Stimulated activated CD8-positive, alpha-beta memory T cell treated with anti-CD3 and anti-CD28 coated beads, Interleukin-15, amount 100 ng/mL, for 1 hour (primary cell): ENCODE measurements at places on chromosomes 2 and 18.

DNA sequence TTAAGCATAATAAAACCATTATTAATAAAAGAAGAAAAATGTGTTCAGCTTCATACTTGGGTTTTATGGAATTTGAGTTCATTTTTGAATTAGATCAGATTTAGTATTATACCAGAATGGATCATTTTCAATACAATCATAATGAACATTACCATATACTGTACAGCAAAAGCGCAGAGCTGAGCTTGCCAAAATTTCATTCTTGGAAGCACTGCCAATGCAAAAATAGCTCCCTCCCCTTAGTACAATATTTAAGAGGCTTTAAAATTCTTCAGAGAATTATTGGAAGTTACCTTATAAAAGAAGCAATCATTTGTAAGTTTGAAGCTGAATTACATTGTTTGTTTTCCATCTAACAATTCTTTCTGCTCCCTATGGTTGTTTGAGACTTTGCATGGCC lies 938.1 kb upstream of the SLC39A10 start:
- DNase-seq = no peak

GRCh38 chr2:119488245-119489214 lies 35.8 kb downstream of the SCTR start:
- DNase-seq = no peak

- DNase-seq = no peak
These were observed 156.3 kb downstream of the LAMA1 start for GRCh38 chr18:6961331-6961730.

- no peak for DNase-seq
These were observed 194.8 kb downstream of the TFCP2L1 start for GRCh38 chr2:121090088-121090715.

GRCh38 chr2:523698-524270 lies 153.4 kb downstream of the TMEM18 start:
- no peak for DNase-seq

DNA sequence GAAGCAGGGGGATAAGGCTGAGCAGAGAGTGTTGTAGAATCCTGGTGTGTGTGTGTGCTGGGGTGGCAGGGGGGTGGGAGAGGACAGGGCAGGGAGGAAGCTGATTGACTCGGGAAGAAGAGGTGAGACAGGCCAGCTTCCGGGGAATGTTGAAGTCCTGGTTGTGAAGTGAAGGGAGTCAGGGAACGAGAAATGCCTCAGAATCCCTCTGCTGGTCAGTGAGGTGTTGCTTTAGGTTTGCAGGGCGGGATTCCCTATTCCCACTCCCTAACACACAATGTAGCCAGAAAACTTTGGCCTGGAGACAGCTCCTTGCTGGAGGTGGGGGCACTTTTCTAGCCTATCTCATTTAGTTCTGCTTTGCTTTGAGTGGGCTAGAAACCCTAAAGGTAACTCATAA lies 265.1 kb downstream of the HAUS1 start:
- no peak for DNase-seq

DNA sequence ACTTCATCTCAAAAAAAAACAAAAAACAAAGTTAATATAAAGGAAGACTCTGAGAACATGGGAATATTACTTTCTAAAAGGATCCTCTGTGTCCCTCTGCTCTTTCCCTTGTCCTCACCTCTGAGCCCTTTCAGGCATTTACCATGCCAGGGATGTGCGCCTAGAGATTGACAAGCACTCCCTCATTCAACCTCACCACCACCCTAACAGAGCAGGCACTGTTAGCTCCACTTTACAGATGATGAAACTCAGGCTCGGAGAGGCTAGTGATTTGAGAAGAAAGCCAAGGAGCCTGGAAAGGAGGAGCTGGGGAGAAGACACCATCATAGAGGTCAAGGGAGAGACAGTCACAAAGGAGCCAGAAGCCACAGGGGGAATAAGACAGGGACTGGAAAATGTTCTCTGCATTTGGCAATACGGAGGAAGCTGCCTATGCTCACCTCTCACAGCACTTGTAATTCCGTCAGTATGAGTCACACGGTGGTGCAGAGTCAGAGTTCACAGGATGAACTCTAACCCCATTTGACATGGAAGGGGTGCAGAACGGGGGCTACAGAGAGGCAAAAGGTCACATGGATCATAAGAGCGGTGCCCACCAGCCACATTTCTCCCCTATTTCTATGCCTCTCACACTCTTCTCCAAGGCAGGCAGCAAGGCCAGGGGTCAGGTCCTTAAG lies 101.8 kb upstream of the NFU1 start:
- no peak for DNase-seq

DNA sequence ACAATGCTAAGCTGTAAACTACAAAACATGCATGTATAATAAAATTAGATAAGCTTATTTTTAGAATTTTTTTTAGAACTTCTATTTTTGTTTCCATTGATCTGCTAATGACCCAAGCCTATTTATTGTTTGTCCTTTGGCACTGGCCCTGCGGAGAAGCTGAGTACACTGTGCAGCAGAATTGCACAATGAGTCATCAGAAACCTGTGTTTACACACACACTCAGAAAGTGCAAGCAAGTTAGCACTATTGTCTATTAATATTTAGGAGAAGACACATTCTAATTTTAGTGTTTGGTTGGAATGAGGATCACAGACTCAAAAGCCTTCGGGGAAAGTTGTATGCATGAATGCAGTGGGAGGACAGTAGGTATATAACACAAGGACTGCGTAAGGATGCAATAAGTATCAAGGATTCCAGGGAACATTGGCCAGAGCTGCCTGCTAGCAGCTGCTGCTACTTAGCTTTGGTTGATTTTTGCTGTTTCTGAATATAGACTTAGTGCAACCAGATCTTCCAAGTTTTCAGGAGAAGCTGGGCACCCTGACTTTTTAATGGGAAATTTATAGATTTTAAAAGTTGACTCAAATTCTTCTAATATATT lies 128.2 kb downstream of the KCNH7 start:
- DNase-seq = no peak

GRCh38 chr2:128502200-128502599 lies 183.5 kb upstream of the HS6ST1 start:
- no peak for DNase-seq

DNA sequence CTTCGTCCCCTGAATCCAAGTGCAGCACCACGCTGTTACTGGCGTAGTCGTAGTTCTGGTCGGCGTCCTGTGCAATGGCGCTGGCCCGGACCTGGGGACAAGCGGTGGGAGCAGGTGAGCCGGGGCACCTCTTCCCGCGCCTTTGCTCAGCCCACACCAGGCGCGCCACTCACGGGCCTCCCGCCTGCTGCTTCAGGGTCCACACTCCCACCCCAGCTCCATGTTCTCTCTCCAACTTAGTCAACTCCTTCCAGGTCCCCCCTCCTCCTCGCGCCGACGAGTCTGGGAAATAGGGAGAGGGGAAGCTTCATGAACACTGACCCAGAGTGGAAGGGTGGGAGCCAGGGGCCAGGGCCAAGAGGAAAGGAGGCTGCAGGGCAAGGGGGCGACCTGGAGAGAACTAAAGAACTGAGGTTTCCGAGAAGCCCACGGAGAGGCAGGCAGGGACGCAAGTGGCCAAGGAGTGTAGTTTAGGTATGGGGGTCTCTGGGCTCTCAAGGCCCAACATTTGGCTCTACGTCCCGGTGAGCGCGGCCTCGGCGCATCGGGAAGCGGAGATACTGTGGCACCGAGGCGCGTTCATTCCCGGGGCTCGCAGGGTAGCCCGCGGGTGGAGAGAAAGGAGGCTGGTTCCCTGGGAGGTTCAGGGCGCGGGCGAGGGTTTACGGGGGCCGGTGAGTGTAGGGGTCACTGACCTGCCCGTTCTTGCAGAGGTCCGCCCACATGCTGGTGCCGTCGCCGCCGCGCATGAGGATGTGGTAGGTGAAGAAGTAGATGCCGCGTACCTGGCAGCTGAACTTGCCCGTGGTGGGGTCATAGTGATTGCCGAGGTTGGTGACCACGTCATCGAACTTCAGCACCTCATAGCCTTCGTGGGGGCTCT lies 1.4 kb downstream of the C1QL2 start:
- DNase-seq = no peak

- DNase-seq = no peak
These were observed 139.4 kb upstream of the SIX3 start for GRCh38 chr2:44801841-44802776.

DNA sequence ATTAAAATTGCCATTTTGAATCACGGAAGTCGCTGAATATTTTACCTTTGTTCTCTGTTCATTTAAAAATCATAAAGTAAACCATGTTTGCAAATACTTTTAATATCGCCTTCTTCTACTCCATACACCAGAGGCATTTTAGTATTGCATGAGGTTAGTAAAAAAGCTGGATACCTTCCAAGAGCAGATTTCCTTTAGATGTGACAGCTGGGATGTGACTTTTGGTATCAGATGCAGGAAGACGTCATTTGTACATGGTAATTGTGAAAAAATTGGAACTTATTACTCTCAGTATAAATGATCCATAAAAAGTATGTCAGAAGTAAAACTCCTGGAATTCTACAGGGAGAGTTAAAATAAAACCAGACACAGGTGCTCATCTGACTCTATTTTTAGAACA lies 89.5 kb downstream of the SLC4A10 start:
- no peak for DNase-seq

GRCh38 chr2:144256996-144257707 lies 262.8 kb downstream of the ZEB2 start:
- no peak for DNase-seq

DNA sequence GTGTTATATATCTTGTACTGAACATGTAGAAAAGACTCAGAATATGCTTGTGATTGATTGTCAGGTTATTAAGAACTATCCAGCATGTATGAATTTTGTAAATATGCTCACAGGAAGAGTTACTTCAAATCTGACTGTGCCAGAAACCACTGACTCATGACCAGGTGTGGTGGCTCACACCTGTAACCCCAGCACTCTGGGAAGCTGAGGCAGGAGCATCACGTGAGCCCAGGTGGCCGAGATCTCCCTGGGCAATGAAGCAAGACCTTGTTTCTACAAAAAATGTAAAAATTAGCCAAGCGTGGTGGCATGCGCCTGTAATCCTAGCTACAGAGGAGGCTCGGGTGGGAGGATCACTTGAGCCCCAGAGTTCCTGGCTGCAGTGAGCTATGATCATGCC lies 126.6 kb downstream of the COMMD1 start:
- no peak for DNase-seq

DNA sequence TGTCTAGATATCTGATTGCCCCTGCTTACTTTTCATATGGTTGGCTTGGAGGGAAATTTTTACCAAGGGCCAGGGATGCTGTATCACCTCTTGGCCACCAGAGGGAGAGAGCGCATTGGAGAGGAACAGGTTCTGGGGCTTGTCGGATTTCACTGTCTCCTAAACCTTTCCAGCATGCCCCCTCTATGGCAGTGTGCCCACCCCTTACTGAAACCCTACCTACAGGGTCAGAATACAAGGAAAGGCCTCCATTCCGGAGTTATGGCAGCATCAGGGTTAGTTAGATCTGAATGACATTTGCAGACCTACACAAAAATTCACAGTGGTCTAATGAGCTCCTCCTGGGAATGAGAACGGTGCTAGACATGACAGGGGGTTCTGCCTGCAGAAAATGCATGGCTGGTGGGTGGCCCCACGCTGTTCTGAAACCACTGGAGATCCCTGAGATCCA lies 5.8 kb downstream of the SLC14A2 start:
- no peak for DNase-seq

GRCh38 chr2:69566669-69567068 lies 76.9 kb downstream of the AAK1 start:
- DNase-seq = no peak

DNA sequence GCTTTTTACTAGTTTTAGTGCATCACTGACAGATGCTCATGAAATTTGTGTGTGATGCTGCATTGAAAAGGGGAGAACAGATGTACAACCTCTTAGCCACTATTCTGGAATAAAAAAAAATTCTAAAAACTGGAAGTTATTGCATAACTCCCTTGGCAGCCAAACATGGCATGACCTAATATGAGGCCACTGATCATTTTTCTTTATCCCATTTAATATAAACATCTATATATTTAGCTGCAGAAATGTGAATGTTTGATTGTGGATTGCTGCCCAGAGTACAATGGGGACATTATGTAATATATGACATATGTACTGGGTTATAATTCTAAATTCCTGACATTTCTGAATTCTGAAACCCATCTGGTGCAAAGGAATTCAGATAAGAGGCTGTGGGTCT lies 86.5 kb downstream of the CDCA7 start:
- DNase-seq = no peak

GRCh38 chr2:1591978-1592907 lies 152.1 kb downstream of the PXDN start:
- no peak for DNase-seq

- DNase-seq = no peak
These were observed 44.5 kb downstream of the LRATD1 start for GRCh38 chr2:14677039-14677438.

GRCh38 chr18:42730272-42730671 lies 385.2 kb downstream of the RIT2 start:
- no peak for DNase-seq

GRCh38 chr2:164538240-164538866 lies 82.9 kb downstream of the GRB14 start:
- DNase-seq = no peak

DNA sequence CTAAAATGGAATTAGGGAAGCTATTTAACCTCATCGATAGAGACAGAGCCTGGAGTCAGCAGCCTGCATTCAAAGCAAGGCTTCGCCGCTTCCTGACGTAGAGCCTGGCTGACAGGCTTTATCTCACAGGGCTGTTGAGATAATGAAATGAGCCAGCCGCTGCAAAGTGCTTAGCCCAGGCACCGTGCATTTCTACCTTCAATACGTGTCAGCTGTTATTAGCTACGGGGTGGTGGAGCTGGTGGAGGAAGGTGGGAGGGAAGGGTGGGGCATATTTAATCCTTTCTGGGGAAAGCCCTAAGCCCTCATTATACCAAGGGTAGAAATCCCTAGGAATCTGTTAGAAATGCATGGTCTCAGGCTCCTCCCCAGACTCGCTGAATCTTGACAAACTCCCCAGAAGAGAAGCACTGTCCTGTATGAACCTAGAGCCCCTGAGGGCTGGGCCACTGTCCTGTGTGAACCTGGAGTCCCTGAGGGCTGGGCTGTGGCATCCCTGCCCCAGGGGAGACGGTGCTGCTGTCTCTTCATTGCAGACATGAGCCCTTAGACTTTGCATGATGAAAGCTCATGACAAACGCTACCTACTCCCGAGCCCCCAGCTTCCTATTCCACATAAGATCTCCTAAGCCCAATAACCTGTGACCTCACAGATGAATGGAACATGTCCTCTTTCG lies 72.4 kb downstream of the ALPK2 start:
- DNase-seq = no peak

GRCh38 chr2:236562434-236562833 lies 7.2 kb upstream of the ACKR3 start:
- DNase-seq = no peak
